ENCODE measurements at places on chromosomes 1 and 21.

DNA sequence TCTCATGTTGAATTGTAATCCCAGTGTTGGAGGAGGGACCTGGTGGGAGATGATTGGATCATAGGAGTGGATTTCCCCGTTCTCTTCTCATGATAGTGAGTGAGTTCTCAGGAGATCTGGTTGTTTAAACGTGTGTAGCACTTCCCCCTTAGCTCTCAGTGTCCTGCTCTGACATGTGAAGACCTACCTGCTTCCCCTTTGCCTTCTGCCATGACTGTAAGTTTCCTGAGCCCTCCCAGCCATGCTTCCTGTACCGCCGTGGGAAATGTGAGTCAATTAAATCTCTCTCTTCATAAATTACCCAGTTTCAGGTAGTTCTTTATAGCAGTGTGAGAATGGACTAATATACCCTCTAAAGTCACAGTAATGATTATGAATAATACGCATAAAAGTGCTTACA, 248.4 kb upstream of the LRRC7 start:
- H3K27ac ChIP-seq, result no peak overlapping the region
- H3K4me3 ChIP-seq, result no peak overlapping the region
- H3K36me3 ChIP-seq, result no peaks in the 10 kb centered on the region
- no peak for DNase-seq
- H3K27me3 ChIP-seq, result no peaks in the 10 kb centered on the region

DNA sequence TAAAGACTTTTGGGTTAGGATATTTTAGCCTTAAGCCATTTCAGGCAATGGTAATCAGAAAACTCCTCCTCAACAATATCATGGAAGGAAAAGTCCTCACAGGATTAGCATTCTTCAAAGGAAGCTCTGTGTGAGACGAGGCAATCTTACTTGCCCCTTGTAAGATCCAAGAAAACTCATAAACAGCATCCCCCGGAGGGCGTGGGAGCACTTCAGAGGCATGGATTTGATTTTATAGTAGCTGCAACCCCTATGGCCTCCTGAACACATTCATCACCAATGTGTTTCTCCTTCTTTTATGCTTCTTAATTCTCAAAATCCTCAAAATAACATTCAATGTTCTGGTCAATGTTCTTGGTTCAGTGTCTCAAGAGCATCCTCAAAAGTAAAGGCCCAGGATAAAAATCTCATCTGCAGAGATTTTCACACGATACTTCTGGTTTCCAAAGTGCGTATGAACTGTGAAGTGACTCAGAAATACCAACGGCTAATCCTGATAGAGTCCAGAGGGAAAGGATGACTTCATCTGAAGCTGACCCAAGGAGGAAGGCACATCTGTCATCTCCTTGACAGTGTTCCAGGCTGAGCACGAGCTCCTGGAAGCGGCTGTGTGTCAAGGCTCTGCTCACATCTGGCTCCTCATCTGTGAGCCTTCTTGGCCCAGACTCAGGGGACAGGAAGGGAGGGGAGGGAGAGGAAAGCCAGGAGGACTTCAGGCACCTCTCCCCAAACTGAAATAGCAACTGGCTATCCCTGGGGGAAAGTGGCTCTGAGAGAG, 49.3 kb upstream of the PSEN2 start:
- H3K4me3 ChIP-seq, result no peak overlapping the region
- no peaks in the 10 kb centered on the region for H3K36me3 ChIP-seq
- H3K27ac ChIP-seq, result no peak overlapping the region
- peaks cover 20% of the 10 kb centered on the region for H3K4me1 ChIP-seq
- H3K27me3 ChIP-seq, result no peaks in the 10 kb centered on the region

DNA sequence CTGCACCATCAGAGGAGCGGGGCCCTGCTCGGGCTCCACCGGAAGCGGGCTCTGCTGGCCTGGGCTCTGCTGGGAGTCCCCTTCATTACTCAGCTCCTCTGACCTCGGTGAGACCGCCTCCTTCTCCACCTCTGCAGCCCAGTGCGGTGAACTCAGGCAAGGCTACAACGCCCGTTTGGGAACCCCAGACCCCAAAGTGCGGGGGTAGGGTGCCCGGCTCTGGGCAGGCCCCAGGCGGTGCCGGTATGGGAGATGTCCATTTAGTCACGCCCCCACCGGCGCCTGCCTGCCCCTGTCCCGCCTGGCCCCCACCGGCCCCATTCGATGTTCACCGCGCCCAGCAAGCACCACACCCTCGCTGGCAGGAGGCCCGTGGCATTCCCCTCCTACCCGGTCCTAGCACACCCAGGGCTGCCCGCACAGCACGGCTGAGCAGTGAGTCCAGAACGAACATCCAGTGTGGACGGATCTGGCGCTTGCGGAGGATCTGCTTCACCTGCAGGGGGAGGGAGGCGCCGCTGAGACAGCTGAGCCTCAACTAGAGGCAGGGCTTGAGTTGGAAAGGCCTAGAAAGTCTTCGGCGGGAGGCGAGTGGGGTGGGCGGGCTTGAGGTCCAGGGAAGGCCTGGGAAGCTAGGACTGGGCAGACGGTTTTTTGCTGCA, 10.0 kb downstream of the MAP3K6 start:
- DNase-seq, result peak; percentile 44
- H3K4me1 ChIP-seq, result peaks cover 37% of the 10 kb centered on the region

GRCh38 chr1:240134596-240134995, 42.9 kb downstream of the FMN2 start:
- no peak for DNase-seq
- no peaks in the 10 kb centered on the region for H3K36me3 ChIP-seq
- no peak overlapping the region for H3K4me3 ChIP-seq
- H3K27ac ChIP-seq, result no peak overlapping the region
- peaks cover 8% of the 10 kb centered on the region for H3K27me3 ChIP-seq
- no peaks in the 10 kb centered on the region for H3K4me1 ChIP-seq

- no peaks in the 10 kb centered on the region for H3K4me1 ChIP-seq
- no peaks in the 10 kb centered on the region for H3K36me3 ChIP-seq
- H3K27me3 ChIP-seq, result no peaks in the 10 kb centered on the region
Measured at GRCh38 chr1:218667781-218668516, 322.8 kb downstream of the TGFB2 start.

- no peak overlapping the region for H3K27ac ChIP-seq
- H3K4me3 ChIP-seq, result no peak overlapping the region
- no peaks in the 10 kb centered on the region for H3K36me3 ChIP-seq
Measured at GRCh38 chr1:234781241-234782065, 171.5 kb upstream of the IRF2BP2 start.

DNA sequence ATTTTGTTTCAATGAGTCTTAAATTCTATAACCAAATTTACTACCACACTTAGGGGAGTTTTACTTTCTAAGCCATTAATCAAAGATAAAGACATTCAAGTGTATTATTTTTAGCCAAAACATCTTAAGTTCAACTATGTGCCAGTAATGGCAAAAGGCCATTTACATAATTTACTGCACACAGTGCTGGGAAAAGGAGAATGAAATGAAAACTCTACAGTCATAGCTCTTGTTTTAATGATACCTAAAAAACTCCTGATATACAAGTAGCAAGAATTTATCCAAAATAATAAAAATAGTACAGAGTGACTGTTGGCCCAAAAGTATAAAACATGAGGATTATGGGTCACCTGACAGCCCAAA, 42.4 kb upstream of the C1orf198 start:
- DNase-seq, result no peak
- H3K27ac ChIP-seq, result peak overlapping the region; percentile 69
- H3K36me3 ChIP-seq, result peaks cover 12% of the 10 kb centered on the region
- no peaks in the 10 kb centered on the region for H3K27me3 ChIP-seq
- H3K4me1 ChIP-seq, result peaks cover 4% of the 10 kb centered on the region

DNA sequence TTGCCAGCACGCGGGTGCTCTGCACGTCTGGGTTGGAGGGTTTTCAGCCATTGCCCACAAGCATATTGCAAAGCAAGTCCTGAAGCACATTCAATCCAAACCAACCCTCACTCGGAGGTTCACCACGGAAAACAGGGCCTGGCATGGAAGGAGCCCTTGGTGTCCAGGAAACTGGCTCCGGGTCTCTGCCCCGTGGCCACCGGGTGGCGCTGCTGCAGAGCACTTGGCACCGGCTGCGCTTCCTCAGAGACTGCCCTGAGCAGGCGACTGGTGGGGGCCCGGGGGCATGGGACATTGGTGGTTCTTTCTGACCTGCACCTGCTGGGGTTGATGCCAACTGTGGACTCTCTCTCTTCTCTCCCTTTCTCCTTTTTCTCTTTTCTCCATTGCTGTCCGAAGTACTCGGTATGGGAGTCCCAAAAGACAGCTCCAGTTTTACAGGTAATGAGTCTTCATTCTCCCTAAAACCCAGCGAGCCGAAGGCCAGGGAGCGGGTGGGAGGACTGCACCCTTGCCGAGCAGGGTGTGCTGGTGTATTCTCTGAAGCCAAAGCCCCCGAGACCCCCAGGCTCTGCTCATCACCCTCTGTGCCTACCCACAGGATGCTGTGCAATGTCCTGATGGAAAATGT, 4.1 kb upstream of the KCNAB2 start:
- peaks cover 27% of the 10 kb centered on the region for H3K4me1 ChIP-seq
- H3K36me3 ChIP-seq, result no peaks in the 10 kb centered on the region
- no peak overlapping the region for H3K4me3 ChIP-seq
- H3K27ac ChIP-seq, result no peak overlapping the region

- H3K4me3 ChIP-seq, result no peak overlapping the region
- DNase-seq, result no peak
- no peak overlapping the region for H3K27ac ChIP-seq
- H3K36me3 ChIP-seq, result no peaks in the 10 kb centered on the region
- H3K27me3 ChIP-seq, result no peaks in the 10 kb centered on the region
Measured at GRCh38 chr1:83615370-83615769, 383.6 kb downstream of the TTLL7 start.

- H3K27ac ChIP-seq, result no peak overlapping the region
- no peaks in the 10 kb centered on the region for H3K36me3 ChIP-seq
- no peaks in the 10 kb centered on the region for H3K27me3 ChIP-seq
- H3K4me3 ChIP-seq, result peak overlapping the region; percentile 41
- H3K4me1 ChIP-seq, result peaks cover 22% of the 10 kb centered on the region
Measured at GRCh38 chr1:24410750-24411149, 2.8 kb downstream of the STPG1 start.

DNA sequence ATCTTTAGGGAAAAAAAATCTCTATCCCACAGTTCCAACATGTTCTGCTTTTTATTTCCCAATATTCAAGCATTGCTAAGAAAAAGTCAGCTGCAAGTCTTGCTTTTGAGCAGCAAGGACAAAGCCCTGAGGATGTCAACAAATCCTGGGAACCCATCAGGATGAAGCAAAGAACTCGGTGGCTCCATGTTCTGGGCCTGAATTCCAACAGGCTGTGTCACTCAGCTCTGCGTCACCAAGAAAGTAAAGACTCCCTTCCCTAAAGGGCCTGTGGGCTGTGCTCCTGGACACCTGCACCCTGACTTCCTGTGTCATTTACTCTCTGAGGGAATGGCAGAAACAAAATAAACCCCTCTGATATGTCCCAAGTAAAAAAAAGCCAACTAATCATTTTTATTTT, 95.5 kb downstream of the TIAM1 start:
- no peak overlapping the region for H3K27ac ChIP-seq
- peaks cover 4% of the 10 kb centered on the region for H3K36me3 ChIP-seq
- H3K4me1 ChIP-seq, result peaks cover 4% of the 10 kb centered on the region
- H3K4me3 ChIP-seq, result no peak overlapping the region

DNA sequence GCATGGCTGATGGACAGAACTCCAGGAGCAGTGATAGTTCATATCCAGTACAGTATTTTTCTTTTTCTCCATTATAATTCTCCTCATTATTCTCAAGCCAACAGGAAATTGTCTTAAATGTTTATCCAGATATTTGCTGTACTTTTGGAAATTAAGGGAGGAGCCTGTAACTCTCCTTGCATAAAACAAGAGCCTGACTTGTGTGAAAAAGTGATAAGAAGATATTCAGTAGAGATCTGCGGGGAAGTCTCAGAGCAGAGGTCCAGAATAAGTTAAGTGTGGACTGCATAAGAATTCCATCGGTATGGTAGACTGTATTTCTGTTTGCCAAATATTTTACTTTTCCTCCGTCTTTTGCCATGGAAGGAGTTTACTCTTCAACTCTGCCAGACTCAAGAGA, 70.2 kb downstream of the BACH1 start:
- H3K36me3 ChIP-seq, result peaks cover 5% of the 10 kb centered on the region
- no peaks in the 10 kb centered on the region for H3K27me3 ChIP-seq

DNA sequence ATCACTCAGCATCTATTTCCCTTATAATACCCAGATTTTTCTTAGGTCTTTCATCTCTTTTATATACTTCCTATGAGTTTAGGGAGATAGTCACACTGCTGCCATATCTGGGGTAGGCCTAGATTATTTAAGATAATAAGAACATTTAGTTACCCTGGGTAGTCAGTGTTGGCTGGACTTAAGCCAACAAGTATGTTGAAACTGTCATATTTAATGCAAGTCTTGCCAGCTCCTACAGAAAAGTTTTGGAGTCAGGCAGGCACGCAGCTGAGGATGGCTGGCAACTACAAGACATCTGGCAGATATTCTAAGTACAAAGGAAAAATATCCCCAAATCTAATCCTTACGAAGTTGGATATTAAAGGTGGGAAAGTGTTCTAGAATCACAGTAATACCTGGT, 19.2 kb upstream of the DEPDC1 start:
- H3K27me3 ChIP-seq, result peaks cover 11% of the 10 kb centered on the region
- no peaks in the 10 kb centered on the region for H3K36me3 ChIP-seq
- no peak for DNase-seq
- H3K4me1 ChIP-seq, result no peaks in the 10 kb centered on the region
- no peak overlapping the region for H3K27ac ChIP-seq

- no peak overlapping the region for H3K4me3 ChIP-seq
- no peaks in the 10 kb centered on the region for H3K36me3 ChIP-seq
- H3K4me1 ChIP-seq, result no peaks in the 10 kb centered on the region
- DNase-seq, result no peak
- no peaks in the 10 kb centered on the region for H3K27me3 ChIP-seq
Measured at GRCh38 chr1:98523256-98523655, 138.3 kb upstream of the SNX7 start.

- no peaks in the 10 kb centered on the region for H3K27me3 ChIP-seq
- H3K4me1 ChIP-seq, result no peaks in the 10 kb centered on the region
- H3K36me3 ChIP-seq, result peaks cover 15% of the 10 kb centered on the region
Measured at GRCh38 chr1:243364866-243365265, 109.0 kb downstream of the SDCCAG8 start.

- H3K27ac ChIP-seq, result peak overlapping the region; percentile 16
- no peak for DNase-seq
- H3K27me3 ChIP-seq, result no peaks in the 10 kb centered on the region
- H3K4me3 ChIP-seq, result no peak overlapping the region
- H3K36me3 ChIP-seq, result peaks cover 2% of the 10 kb centered on the region
- peaks cover 42% of the 10 kb centered on the region for H3K4me1 ChIP-seq
Measured at GRCh38 chr1:91870322-91870721, 15.6 kb downstream of the TGFBR3 start.

All from T-helper 17 cell (primary cell).